ENCODE measurements at places on chromosomes 11 and 22.

- DNase-seq, result no peak
Measured at GRCh38 chr11:10629411-10630002, 61.0 kb upstream of the LYVE1 start.

DNA sequence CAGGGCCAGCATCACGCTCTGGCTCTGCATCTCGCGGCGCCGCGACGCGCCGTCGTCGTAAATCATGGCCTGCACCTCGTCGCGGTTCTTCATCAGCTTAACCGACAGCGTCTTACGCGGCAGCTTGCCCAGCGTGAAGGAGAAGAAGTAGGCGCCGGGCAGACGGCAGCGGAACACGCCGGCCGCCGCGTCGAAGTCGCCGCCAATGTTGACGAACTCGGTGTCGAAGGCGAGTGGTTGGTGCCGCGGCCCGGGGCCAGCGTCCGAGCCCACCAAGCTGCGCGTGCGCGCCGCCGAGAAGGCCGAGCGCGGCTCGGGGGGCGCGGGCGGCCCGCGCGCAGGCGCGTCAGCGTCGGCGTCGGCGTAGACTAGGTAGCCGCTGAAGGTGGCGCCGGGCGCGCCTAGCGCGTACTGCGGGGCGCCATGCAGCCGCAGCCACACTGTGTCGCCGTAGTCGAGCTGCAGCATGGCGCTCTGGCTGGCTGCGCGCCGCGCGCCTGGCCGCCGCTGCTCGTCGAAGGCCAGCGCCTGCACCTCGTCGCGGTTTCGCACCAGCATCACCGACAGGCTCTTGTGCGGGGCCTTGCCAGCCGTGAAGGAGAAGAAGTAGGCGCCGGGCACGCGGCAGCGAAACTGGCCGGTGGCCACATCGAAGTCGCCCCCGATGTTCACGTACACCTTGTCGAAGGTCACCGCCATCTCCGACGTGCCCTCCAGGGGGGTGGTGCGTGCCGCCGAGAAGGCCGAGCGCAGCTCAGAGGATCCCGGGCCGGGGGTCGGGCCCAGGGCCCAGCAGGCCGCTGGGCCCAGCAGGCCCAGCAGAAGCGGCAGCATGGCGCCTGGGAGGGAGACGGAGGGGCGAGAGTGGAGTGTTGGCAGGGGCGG is 3.7 kb downstream of the FAM180B start:
- DNase-seq, result no peak

GRCh38 chr11:121089566-121089965 is 11.5 kb upstream of the TECTA start:
- no peak for DNase-seq

DNA sequence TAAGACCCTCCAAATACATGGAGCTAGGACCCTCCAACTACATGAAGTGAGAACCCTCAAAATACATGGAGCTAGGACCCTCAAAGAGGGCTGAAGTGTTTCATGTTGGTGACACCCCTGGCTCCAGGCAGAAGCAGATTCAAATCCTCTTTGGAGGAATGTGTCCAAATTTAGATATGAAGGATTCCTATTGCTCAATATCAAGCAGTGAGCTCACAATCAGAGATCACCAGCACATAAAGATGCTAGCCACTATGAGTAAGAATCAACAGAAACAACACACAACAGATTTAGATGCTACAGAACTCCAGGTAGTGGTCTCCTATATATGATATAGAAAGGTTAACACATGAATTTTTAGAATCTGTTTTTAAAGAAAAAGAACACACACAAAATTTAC is 11.2 kb upstream of the RAB3IL1 start:
- no peak for DNase-seq

DNA sequence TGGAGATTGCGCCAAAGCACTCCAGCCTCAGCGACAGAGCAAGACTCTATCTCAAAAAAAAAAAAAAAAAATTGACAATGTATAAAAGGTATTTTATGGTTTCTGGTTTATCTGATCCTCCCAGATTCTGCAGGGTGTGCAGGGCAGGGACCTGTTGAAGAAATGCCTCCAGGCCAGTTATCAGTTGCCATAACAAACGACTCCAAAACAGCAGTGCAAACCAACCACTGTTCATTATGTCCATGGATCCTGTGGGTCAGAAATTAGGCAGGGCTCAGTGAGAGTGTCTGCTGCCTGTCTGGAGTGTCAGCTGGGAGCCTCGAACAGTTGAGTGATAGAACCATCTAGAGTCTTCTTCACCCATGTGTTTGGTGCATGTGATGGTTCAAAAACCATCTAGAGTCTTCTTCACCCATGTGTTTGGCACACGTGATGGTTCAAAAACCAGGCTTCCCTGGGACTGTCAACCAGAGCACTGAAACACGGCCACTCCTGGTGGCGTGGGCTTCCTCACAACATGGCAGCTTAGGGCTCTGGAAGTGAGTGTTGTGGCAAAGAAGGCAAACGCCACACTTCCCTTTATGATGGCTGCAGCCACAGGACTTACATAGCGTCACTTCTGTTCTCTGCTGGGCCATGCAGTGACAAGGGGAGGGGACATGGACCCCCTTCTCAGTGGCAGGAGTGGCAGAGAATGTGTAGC is 115.1 kb upstream of the CRYBB3 start:
- DNase-seq, result no peak

- DNase-seq, result no peak
Measured at GRCh38 chr11:2320568-2321310, 18.9 kb downstream of the TSPAN32 start.

- no peak for DNase-seq
Measured at GRCh38 chr11:20909995-20910726, 240.8 kb downstream of the NELL1 start.

DNA sequence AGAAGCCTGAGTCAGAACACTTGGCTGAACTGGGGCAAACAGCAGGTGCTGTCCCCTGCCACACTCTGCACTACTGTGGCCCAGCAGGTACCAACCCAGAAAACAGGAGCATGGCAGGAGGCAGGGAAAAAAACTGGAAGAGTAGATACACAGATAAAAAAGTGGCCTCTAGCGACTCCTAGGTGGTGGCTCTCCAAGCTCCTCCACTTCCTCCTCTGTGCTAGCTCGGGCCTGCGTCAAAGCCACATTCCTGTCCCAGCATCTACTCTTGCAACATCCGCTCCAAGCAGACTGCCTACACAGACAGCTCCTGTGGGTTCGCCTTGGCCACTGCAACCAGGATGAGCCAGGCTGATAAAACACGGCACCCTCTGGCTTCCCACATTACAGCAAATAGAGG is 6.9 kb downstream of the OR8B12 start:
- no peak for DNase-seq

DNA sequence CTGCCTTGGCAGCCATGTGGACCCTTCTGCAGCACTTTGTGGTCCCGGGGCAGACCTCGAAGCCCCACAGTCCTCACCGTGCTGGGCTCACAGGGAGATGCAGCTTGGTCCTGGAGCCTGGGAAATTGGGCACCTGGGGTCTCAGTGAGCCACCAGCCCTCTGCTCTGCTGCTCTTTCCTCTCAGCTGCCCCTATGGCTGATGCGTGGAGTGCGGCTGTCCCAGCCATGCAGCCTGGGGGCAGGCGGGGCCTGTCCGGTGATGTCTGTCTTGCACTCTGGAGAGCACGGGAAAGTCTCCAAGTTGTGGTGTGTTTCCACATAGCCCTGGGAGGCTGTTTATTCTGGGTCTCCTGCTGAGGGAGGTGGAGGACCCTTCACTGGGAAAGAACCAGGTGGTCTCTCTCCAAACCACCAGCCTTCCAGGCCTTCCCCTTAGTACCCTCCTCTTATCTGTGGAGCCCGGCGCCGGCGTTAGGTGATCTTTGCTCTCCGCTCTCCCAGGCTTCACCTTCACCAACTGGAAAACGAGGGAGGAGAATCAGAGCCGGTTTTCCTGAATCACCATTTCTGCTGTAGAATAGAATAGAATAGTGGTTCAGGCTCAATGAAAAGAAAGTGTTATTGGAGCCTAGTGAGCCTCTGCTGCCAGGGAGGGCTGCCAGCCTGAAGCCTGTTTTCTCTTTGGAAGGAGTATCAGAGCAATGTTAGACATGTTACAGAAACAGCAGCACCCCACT is 41.2 kb upstream of the GRAMD4 start:
- DNase-seq, result no peak

GRCh38 chr11:123253911-123254310 is 58.9 kb upstream of the CLMP start:
- DNase-seq, result no peak

GRCh38 chr22:35524966-35525686 is 15.5 kb upstream of the RASD2 start:
- no peak for DNase-seq

- DNase-seq, result no peak
Measured at GRCh38 chr11:19059833-19060232, 684 bp downstream of the MRGPRX2 start.

- no peak for DNase-seq
Measured at GRCh38 chr11:112277941-112278340, 17.3 kb upstream of the PLET1 start.

DNA sequence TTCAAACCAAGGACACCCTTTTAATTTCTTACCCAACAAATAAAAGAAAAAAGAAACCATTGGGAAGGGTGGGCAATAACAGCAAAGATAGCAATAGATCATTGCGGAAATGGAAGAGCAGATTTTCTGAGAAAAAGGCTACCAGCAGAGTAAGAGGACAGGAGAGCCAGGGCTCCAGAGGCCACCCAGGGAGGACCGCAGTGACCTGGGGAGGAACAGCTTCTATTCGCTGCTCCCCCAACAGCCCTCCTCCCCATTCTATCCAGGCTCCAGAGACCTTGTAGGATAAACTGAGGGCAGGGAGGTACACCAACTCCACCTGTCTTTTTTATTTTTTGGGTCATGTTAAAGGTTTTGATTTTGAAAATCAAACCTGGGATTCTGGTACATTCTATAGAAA is 59.8 kb downstream of the SYN3 start:
- no peak for DNase-seq

DNA sequence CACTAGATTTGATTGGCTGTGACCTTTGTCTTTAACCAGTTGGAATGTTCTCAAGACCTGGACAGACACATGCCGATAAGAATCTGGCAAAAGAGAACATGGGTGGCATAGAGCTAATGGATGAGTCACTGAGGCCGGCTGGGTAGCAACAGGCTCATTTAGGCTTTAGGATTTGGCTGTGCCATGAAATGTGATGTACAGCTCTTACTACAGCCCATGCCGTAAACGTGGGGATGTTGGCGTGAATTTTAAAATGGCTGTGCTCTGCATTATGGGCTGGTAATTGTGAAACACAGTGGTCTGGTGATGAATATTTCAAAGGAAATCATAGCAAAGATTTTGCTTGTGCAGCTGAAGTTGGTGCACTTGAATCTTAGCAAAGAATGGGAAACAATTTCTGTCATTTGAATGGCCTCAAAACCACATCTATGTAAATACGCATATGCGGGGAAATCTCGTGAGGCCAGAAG is 332.4 kb downstream of the TBC1D22A start:
- DNase-seq, result no peak

DNA sequence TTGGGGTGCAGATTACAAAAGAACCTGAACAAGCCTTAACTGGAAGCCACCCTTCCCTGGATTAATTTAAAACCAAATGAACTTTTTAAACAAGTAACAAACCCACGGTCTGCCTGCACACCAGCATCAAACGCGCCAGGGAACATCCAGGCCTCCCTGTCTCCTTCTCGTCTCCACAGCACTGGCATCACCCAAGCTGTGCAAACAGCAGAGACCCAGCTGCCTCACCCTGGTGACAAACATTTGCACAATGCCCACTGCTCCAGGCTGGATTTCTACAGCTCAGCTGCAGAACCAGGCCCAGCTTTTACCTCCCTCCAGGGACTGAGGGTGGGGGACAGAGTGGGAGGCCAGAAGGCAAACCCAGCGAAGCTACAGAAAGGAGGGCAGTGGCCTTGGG is 7.0 kb downstream of the RPL3 start:
- DNase-seq, result no peak

DNA sequence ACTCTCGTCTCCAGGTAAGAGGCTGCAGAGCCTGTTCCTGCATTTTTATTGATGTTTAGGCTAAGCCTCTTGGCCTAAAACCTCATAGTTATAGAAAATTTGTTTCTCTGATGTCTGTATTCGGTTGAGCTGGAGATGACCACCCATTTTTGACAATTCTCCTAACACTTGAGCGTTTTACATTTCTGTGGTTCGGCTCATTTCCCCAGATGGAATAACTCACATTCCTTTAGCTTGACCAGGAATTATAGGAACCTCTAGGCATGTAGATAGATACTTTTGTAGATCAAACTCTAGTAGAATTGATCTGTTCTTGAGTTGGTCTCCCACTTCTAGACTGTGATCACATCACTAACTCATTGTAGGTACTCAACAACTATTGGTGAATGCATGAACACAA is 172.6 kb upstream of the CADM1 start:
- no peak for DNase-seq

DNA sequence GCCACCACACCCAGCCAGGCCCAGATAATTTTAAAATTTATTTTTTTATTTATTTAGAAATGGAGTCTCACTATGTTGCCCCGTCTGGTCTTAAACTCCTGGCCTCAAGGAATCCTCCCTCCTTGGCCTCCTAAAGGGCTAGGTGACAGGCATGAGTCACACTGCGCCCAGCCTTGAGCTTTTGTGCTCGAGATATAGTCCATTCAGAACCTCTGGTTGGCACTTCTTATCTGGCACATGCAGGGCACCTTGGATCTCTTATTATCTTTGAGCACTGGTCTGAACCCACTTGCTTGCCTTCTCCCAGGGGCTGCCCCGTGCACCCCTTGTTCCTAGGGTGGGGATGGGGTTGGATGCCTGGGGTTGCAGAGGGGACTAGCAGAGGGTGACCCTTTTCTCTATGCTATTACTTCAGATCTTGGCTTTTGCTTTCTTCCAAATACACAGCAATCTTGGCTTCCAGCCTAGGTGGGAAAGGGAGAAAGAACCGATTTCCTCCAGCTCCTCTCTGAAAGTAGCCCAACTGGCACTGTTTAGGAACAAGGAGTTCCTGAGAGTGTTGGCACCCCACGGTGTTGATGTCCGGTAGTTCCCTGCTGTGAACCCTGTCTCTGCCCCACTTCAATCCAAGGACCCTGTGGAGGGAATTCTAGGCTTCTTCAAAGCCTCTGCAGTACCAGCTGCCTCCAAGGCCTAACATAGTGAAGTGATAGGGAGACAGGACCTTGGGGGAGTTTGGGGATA is 1.3 kb upstream of the SLC3A2 start:
- DNase-seq, result no peak

- DNase-seq, result no peak
Measured at GRCh38 chr11:128207861-128208321, 379.5 kb downstream of the ETS1 start.

GRCh38 chr11:88596786-88597185 is 259.2 kb upstream of the CTSC start:
- DNase-seq, result no peak

All from liver (tissue), 10 donors.